Smooth muscle cell of the pulmonary artery (primary cell): ENCODE measurements at places on chromosomes 7 and 10. TPM values are rescaled to one million over a fixed set of nuclear protein-coding genes. Genes with fewer than 3 reads are reported as not detected.

Gene GPER1
- total RNA-seq, result 3.2 and 5.3 TPM in 2 replicates

Gene MMRN2
- 6.2 and 6.3 TPM in 2 replicates for total RNA-seq

Gene SNX10
- 0.07 TPM in 1 of 2 replicates, not detected in the other for total RNA-seq

Gene CABCOCO1
- total RNA-seq, result 0.26 and 0.36 TPM in 2 replicates

Gene IFIT1B
- 0.03 TPM in 1 of 2 replicates, not detected in the other for total RNA-seq

Gene UNCX
- not detected in 2 replicates for total RNA-seq

Gene ZNF679
- not detected in 2 replicates for total RNA-seq

Gene PTPRN2
- 0.26 and 0.85 TPM in 2 replicates for total RNA-seq

Gene HPS1
- total RNA-seq, result 34.3 and 54.7 TPM in 2 replicates

Gene WIPF3
- total RNA-seq, result 0.07 TPM in 2 replicates

Gene EGFR
- 47.8 and 64.3 TPM in 2 replicates for total RNA-seq

Gene MRLN
- not detected in 2 replicates for total RNA-seq

Gene ASB10
- not detected in 2 replicates for total RNA-seq

Gene SRGN
- total RNA-seq, result 498 and 560 TPM in 2 replicates

Gene LBX1
- not detected in 2 replicates for total RNA-seq

Gene COL1A2
- total RNA-seq, result 7,425 and 10,972 TPM in 2 replicates

Gene HABP2
- not detected in 2 replicates for total RNA-seq

Gene NPSR1
- total RNA-seq, result not detected in 2 replicates

Gene ADAP1
- total RNA-seq, result 4.4 and 4.8 TPM in 2 replicates

Gene KIF11
- total RNA-seq, result 3.0 and 8.7 TPM in 2 replicates

Gene EMX2
- total RNA-seq, result 0.65 TPM in 1 of 2 replicates, not detected in the other

Gene LLCFC1
- not detected in 2 replicates for total RNA-seq

Gene PNLIPRP1
- not detected in 2 replicates for total RNA-seq

Gene HECW1
- total RNA-seq, result 0.26 and 0.33 TPM in 2 replicates

Gene CREB5
- total RNA-seq, result 1.7 and 7.6 TPM in 2 replicates

Gene VSTM2A
- total RNA-seq, result not detected in 2 replicates

Gene ASB15
- total RNA-seq, result not detected in 2 replicates

Gene ATP6V0A4
- 0.10 TPM in 1 of 2 replicates, not detected in the other for total RNA-seq

Gene POM121
- 8.9 and 13.6 TPM in 2 replicates for total RNA-seq

Gene PNLIP
- total RNA-seq, result not detected in 2 replicates

Gene SYT15
- total RNA-seq, result 0.17 and 0.20 TPM in 2 replicates

Gene PRTFDC1
- total RNA-seq, result 9.4 and 15.8 TPM in 2 replicates

Gene OR2A42
- total RNA-seq, result 0.03 TPM in 1 of 2 replicates, not detected in the other

Gene SEC23IP
- total RNA-seq, result 29.1 and 36.5 TPM in 2 replicates

Gene CYP2C9
- total RNA-seq, result not detected in 2 replicates

Gene NKX2-3
- total RNA-seq, result not detected in 2 replicates

Gene GPR15LG
- total RNA-seq, result not detected in 2 replicates

Gene AGBL3
- 0.66 and 0.91 TPM in 2 replicates for total RNA-seq

Gene PIP
- total RNA-seq, result not detected in 2 replicates

Gene INHBA
- total RNA-seq, result 67.4 and 92.3 TPM in 2 replicates

Gene NXPH1
- not detected in 2 replicates for total RNA-seq

Gene CHST3
- total RNA-seq, result 49.4 and 64.2 TPM in 2 replicates

Gene FXYD4
- not detected in 2 replicates for total RNA-seq

Gene SRRT
- total RNA-seq, result 31.3 and 36.0 TPM in 2 replicates

Gene RBM20
- 2.4 and 5.1 TPM in 2 replicates for total RNA-seq
